ENCODE measurements at places on chromosomes 1 and 21. TPM values are rescaled to one million over a fixed set of nuclear protein-coding genes. Genes with fewer than 3 reads are reported as not detected.

LIN28A gene
- not detected for total RNA-seq

DNA sequence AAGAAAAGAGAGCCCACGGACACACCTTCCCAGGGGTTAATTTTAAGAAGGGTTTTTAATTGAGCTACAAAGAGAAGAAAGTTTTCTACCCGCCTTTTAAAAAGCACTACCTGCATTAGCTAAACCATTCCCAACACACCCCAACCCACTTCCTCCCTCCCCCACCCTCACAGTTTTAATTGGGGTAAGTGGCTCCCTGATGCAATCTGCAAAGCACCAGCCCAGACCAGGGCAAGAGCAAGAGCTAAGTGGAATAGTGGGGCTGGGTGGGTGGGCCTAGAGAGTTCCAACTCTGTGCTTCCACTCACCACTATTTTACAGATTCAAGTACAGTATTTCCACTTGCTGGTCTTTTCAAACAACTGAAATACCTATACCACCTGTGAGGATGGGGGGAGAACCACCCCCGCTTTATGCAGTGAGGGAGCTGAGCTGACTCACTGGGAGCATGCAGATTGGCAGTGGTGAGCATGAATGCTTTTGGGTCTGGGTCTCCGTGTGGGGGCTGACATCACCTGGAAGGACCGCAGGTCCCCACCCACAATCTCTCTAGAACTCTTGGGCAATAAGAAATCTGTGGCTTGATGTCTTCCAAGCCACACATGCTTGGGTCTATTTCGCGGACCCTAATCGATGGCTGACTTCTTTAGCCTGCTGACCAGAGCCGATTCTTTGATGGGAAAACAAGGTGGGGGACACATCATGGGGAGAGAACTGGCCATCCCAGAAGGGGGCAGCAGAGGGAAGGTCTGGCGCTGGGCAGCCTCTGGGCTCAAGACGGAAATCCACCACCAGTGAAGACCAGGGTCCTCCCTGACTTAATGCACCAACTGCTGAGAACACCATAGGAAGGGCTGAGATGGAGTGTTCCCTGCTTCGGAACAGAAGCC, 95.5 kb downstream of the SSBP3 start:
- peak; percentile 74 for DNase-seq

DNA sequence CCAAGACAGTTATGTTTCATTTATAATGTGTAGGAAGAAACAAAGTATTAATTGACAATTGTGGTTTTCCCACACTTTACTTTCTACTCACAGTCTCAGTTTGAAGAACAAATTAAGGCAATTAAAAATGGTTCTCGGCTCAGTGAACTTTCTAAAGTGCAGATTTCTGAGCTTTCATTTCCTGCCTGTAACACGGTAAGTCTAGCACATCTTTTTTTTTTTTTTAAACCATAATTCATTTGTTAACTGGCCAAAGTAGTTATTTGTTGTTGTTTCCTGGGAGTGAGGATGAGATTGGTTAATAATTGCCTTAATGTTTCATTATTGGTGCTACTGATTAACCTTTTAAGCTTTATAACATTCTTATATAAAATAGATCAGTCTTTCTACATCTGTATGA, 75.1 kb downstream of the VPS26C start:
- no peak for DNase-seq

- DNase-seq: no peak
Observed at GRCh38 chr21:35139382-35139715, 90.2 kb upstream of the RUNX1 start.

NBPF8 gene
- 2.3 TPM for total RNA-seq

SPRR5 gene
- total RNA-seq: not detected

DNA sequence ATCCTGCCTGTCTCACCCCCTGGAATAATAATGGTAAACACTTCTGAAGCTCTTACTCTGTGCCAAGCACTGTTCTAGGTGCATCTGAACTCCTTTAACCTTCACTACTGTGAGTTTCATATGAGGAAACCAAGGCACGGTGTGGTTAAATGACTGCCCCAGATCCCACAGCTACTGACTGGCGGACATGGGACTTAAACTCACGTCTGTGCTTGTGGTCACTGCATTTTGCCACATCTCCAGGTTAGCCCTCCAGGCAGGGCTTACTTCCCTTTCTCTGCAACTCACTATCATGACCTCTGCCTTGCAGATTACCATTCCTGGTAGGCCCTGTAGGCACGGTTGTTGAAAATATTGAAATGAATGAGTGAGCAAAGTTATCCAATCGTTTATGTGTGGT, 83.4 kb downstream of the ADSS2 start:
- no peak for DNase-seq

- no peak for DNase-seq
Observed at GRCh38 chr1:242800521-242800920, 276.0 kb upstream of the PLD5 start.

Measured in psoas muscle (tissue), 8 donors.